OCI-LY7 (cell line): ENCODE measurements at places on chromosomes 2 and 18.
A peak's percentile ranks its signal among the peaks of the same experiment; 100 is the strongest.

GRCh38 chr2:184031402-184032147 is 566.8 kb upstream of the ZNF804A start:
- DNase-seq = no peak

GRCh38 chr2:173607606-173608311 is 253.1 kb downstream of the CDCA7 start:
- DNase-seq = no peak

- DNase-seq = no peak
Observed at GRCh38 chr2:84931384-84931821, 25.9 kb downstream of the TMSB10 start.

- no peak for DNase-seq
Observed at GRCh38 chr2:121124330-121124729, 160.7 kb downstream of the TFCP2L1 start.

- DNase-seq = peak; percentile 3
Observed at GRCh38 chr2:220053919-220054318, 426.5 kb downstream of the SLC4A3 start.

- DNase-seq = no peak
Observed at GRCh38 chr2:52034706-52035105, 1002.8 kb upstream of the NRXN1 start.

DNA sequence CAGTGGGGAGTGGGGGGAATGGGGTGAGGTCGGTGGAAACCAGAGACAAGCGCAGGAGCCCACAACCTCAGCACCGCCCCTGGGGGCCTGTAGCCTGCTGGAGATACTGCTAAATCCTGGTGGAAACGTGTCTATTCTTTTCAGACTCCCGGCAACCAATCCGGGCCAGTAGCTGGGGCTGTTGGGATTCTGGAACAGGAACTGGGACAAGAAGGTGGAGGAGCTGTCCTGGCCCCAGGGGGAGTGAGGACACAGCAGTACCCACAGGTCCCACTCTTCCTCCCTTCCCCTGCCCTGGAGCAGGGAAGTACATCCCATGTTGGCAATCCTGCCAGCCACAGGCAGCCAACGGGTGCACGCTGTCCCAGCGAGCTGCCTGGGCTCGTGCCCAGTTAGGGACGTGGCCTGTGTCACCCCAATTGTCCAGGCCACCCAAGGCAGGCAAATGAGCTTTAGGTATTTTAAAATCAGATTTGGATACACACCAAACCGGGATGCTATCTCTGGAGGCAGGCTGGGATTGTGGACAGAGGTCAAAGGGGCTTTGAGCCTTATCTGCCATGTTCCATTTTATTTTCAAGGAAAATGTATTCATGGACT is 51.8 kb downstream of the HS1BP3 start:
- no peak for DNase-seq

DNA sequence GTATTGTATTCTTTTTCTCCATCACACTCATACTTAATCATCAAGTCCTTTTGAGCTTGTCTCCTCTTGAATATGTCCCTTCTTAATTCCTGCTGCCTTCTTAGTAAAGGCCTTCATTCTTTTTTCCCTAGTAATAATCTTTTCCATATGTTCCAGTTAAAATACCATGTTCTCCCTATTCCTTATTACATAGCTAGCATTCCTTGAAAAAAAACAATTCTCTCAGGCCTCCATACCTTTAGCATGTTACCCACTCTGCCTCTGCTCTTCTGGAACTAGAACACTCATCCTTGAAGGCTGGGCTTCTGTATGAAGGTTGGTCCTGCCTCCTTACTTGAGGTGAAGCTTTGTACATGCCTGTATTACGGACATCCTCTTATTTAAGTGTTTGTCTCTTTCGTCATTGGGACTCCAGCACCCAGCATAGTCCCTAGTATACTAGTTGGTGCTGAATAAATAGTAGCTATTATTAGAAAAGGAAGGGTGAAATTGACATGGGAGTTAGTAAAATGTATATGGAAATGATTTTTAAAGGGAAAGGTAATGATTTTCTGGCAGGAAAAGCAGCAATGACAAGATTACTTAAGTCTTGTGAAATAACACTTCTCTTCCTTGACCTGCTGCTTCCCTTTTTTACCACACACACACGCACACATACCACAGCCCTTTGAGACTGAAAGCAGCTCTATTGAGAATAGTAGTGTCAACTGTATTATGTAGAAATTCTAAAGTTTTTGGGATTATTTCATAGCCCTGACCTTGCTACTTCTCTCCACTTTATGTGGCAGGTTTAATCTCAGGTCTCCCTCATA is 45.6 kb downstream of the REL start:
- no peak for DNase-seq

DNA sequence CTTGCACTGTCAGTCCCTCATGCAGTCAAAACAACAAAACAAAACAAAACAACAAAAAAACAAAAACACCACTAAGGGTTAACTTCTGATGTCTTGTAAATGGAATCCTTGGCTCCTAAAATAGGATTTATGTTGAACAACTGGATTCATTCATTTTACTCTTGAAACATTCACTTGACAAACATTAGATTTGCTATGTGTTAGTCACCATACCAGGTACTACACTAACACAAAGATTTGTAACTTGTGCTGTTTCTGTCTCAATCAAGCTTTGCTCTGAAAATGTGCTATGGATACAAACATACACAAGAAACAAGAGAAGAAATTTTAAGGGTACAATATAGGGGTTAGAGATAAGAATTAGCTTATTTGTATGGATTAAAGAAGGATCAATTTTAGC is 812.8 kb downstream of the LRP1B start:
- no peak for DNase-seq

- DNase-seq = no peak
Observed at GRCh38 chr18:58788971-58789875, 75.5 kb upstream of the ZNF532 start.

DNA sequence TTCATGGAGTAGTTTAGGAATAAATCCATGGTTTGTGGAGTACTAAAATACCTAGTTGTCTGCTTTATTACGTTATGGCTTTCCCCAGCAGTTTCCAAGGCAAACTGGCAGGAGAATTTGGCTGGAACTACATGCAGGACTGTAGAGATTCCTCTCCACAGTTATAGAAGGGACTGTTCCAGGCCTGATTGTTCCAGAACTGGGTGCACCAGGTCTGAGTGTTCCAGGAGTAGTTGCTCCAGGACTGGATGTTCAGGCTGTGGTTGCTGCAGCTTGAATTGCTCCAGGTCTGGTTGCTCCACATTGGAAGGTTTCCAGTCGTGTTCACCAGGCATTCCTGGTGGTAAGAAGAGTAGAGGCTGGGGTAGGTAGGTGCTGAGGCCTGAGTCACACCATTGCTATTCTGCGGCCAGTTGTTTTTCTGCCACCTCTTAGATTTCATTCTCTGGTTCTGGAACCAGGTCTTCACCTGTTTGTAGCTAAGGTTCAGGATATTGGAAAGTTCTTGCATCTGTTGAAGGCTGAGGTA is 28.1 kb downstream of the SGPP2 start:
- no peak for DNase-seq

- no peak for DNase-seq
Observed at GRCh38 chr2:52292801-52293200, 1260.9 kb upstream of the NRXN1 start.

- DNase-seq = no peak
Observed at GRCh38 chr2:102172745-102173144, 14.1 kb upstream of the IL1RL2 start.

- DNase-seq = no peak
Observed at GRCh38 chr2:128997166-128997866, 678.6 kb upstream of the HS6ST1 start.

- DNase-seq = no peak
Observed at GRCh38 chr2:62996534-62997186, 54.0 kb upstream of the OTX1 start.

- DNase-seq = no peak
Observed at GRCh38 chr2:82641598-82642180, 1817.4 kb downstream of the SUCLG1 start.

- DNase-seq = no peak
Observed at GRCh38 chr2:48248251-48248933, 281.6 kb upstream of the STON1 start.

- no peak for DNase-seq
Observed at GRCh38 chr2:212384027-212384426, 154.6 kb downstream of the ERBB4 start.

- DNase-seq = no peak
Observed at GRCh38 chr18:59752666-59753065, 55.4 kb upstream of the CCBE1 start.

DNA sequence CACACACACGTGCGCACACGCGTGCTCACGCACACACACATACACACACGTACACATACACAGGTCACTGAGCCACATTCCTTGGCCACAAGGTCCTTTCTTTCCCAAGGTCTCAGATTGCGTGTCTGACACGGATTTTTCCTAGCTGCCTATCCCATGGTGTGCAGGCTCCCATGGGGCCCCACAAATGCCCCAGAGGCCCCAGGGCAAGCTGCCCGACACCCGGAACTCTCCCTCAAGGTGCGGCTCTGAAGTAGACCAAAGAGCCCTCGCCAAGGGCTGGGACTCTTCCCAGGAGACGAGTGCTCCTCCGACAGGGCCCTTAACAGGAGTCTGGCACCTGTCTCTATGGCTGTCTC is 46.7 kb downstream of the SDC1 start:
- DNase-seq = no peak

DNA sequence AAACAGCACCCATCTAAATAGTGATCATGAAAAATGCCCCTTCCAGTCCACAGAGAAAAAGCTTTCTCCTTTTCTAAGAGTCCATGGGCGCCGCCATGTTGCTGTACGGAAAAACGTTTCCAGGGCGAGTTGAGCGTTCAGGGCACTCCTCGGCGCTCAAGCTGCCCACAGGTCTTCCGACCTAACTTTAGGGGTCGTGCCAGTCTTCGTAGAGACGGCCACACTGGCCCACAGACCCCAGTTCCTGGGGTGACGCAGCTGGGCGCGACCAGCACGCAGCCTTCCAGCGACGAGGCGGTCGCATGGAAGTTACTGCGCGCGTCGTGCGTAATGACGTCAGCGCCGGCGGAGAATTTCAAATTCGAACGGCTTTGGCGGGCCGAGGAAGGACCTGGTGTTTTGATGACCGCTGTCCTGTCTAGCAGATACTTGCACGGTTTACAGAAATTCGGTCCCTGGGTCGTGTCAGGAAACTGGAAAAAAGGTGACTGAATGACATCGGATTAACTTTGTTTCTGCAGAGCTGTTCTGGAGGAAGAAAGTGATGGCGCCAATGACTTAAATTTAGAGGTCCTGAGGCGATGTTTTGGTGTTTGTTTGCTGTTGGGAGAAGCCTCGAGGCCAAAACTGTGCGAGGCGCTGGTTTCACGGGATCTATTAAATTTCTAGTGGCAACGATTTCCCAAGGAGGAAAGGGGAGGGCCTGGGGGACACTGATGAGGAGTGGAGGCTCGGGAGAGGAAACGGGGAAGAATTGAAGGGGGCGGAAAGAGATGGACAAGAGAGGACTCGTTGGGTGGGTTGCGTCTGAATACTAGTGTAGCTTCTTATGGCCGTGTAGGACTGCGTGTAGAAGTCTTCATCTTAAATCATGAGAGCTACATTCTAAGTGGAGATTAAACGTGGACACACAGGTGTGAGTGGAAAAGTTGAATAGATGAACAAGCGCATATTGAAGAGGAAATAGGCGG is at the start of the genes METTL4 and NDC80:
METTL4 (minus strand) TSS at position 306 of the 971 bp plus-strand sequence. CDS start 4,289 bp downstream, outside the sequence.
NDC80 (plus strand) TSS at position 358 of the 971 bp plus-strand sequence. CDS start 1,429 bp downstream, outside the sequence.
- peak; percentile 94 for DNase-seq

GRCh38 chr2:239278941-239279365 is 121.9 kb downstream of the HDAC4 start:
- DNase-seq = no peak

DNA sequence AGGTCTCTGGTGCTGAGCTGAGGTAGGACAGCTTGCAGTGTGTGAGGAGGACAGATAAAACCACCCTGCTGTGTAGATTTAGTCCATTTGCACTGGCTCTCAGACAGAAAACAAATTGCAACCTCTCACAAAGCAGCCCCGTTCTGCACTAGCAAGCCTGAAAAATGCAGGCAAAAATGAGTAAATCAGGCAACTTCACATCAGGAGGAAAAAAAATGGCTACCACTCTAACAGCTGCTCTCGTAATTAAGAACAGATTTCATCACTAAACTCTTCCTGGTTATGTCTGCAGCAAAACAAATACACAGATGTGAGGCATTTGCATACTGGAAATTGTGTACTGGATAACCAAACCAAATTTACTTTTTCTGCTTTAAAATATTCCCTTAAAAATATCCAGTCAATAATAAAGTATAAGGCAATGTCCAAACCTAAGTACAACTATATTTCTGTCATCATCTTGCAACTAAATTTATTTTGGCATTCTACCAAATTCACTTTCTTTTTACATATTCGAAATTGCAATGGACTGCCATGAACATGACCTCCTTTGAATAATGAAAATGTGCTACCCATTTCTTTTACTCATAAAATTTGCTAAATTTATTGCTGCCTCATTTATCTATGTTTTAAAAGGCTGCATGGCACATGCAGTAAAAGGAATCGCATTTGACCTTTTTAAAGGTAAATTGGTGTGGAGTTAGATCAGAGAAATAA is 157.4 kb downstream of the AFF3 start:
- DNase-seq = no peak

DNA sequence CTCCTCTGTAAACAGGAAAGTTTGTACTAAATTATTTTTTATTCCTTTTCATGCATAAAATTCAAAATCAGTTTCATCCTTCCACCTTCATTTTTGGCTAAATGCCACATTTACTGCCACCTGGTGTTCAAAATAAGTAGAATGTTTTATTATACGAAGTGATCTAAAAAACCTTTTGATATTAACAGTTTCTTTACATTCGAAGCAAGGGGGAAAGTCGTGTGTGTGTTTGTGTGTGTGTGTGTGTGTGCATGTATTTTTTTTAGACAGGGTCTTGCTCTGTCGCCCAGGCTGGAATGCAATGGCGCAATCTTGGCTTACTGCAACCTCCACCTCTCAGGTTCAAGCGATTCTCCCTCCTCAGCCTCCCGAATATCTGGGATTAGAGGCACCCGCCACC is 9.0 kb upstream of the SCN9A start:
- DNase-seq = peak; percentile 34

- DNase-seq = no peak
Observed at GRCh38 chr2:48398285-48399002, 131.5 kb upstream of the STON1 start.

- no peak for DNase-seq
Observed at GRCh38 chr2:3645745-3646389, 12.1 kb upstream of the ALLC start.

- no peak for DNase-seq
Observed at GRCh38 chr2:173631127-173631460, 276.4 kb downstream of the CDCA7 start.

DNA sequence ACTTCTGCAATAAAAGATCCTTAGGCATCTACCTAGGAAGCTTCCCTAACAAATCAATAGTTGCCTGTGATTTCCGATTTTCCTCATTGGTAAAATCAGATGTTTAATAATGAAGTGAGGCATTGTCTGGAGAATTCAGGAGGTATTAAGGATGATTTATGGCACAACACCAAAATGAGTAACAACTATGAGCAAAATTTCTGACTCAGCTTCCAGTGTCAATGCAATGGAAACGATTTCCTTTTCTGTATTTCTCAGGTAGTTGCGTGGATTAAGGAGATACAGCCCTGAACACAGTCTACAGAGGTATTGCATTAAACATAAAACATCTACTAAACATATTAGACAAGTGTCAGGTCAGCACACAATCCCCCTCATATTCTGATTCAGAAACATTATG is 99.5 kb downstream of the EPB41L3 start:
- no peak for DNase-seq

GRCh38 chr2:222945887-222946286 is 85.1 kb downstream of the ACSL3 start:
- no peak for DNase-seq

- no peak for DNase-seq
Observed at GRCh38 chr2:110140401-110140800, 24.8 kb upstream of the MALL start.
